T follicular helper cell (primary cell): ENCODE measurements at places on chromosomes 13 and 19.

DNA sequence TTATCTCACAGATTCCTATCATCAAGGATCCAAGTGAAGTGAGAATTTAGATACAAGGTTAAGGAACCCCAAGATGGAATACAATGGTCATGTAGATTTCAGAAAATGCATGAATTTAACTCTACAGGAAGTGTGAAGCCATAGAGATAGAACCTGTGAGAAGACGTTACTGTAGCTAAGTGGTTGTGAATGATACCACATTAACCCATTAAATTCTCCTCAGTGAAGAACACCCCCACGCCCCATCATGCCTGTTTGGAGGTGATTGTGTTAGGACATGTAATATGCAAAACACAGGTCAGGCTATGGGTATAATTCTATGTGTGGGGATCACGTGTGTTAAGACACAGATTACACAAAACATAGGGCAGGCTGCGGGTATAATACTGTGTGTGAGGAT lies 1166.7 kb downstream of the EFNB2 start:
- no peak for DNase-seq

DNA sequence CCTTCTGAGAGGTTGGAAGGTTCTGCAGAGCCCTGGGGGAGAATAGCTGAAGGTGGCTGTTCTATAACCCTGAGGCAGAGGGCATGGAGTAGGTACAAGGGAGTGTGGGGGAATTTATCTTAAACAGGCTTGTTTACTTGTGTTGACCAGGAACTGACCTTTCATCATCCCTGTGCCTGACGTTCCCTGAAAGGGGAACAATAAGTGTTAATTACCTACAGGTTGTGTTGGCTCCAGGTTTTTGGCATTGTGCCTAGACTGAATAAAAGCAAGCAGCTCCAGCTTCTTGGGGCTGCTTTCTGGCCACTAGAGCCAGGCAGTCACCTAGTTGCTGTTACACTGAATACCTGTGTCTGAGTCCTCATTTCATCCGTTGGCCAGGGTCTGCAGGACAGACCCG lies 60.0 kb downstream of the ZNF627 start:
- DNase-seq = no peak

- no peak for DNase-seq
These were observed 46.1 kb upstream of the NFIC start for GRCh38 chr19:3320354-3320670.

DNA sequence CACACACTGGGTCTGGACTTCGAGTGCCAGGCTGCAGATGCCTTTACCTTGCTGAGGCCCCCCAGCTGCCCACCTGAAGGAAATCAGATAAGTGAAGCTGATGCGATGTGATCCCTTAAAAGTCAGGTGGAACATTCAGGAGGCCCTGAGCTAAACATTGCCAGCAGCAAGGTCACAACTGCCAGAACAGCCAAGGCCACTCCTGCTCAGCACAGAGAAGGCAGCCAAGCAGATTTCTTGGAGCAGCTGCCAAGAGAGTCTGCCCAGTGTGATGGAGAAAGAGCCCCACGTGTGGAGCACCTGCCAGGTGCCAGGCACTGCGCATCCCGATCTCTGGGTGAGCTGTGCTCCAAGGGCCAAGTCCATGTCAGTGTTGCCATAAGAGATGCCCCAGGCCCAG lies 20.6 kb upstream of the UQCRFS1 start:
- no peak for DNase-seq

DNA sequence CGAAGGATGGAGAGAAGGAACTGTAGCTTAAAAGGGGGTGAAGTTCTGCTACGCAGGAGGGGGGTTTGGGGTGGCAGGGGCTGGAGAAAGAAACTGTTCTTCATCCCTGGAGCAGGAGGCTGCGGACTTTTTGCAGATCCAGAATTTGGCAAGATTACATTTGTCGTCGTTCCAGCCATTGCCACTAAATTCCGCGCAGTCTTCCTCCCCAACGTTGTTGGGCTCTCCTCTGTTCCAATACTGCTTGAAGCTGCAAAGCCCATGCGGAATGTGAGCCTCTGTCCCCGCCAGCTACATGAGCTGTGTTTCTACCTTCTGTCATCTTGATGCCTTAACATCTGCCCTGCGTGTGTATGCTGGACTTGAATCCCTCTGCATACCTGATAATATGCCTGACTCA lies 4.3 kb downstream of the CD209 start:
- no peak for DNase-seq

GRCh38 chr13:114229506-114229905 lies 5.2 kb upstream of the CDC16 start:
- DNase-seq = no peak

DNA sequence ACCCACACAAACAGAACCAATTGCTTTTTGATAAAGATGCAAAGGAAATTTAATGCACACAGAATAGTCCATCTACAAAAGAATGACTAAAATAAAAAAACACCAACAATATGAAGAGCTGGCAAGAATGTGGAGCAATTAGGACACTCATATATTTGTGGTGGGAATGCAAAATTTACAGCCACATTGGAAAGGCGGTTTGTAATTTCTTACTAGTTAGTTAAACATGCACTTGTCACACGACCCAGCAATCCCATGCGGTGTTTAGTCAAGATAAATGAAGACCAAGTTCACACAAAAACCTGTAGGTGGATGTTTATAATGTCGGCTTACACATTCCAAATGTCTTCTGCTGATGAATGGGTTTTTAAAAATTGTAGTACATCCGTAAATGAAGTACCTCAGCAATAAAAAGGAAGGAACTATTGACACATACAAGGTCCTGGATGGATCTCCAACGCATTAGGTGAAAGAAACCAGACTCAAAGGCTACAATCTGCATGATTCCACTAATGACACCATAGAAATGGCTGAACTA lies 5.2 kb downstream of the GRTP1 start:
- DNase-seq = no peak

- no peak for DNase-seq
These were observed 6.6 kb downstream of the ZNF700 start for GRCh38 chr19:11931513-11931912.

DNA sequence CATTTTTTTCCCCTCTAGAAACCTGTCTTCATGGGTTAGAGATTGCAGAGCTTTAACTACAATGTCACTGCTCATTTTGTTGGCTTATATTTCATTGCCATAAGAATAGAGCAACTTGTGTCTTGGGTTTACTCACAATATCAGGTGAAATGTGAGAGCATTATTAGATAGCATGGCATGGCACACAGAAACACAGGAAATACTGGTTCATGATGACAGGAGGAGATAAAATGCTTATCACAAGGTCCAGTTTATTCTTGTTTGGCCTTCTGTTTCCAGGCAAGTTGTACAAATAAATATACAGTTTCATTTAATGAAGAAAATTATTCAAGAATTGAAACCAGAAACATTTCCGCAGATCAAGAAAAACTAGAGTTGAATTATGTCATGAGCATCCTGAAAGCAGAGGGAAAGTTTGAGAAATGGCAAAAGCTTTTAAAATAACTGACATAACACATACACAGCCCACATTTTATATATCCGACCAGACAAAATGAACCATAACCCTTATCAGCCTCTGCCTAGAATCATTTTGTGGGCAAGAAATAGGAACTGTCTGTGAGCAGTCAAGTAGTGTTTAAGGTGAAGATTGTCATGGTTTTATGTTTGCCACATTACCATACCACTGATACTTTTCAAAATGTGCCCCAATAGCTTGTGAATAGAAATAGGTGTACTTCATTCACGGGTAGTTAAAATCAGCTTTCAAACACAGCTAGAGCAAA lies 297.9 kb upstream of the ARGLU1 start:
- DNase-seq = no peak

DNA sequence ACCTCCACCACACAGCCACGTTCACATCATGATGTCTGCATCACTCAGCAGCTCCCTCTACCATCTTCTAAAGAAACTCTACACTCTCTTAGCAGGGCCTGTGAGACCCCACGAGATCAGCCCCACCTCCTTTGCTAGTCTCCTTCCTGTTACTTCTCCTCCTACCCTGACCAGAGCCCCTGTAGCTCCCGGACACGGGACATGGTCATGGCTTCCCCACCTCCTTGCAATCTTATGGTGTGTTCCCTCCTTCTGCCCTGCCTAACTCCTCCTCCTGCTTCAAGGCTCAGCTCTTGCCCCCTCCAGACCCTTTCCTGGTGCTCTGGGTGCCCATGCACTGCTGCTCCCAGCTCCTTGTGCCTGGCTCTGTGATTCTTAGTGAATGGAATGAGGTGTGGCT lies 8.1 kb upstream of the MRPS31 start:
- DNase-seq = no peak
